ENCODE measurements at places on chromosomes 6 and 20. TPM values are rescaled to one million over a fixed set of nuclear protein-coding genes. Genes with fewer than 3 reads are reported as not detected.

The PGC gene
- not detected for total RNA-seq

The GFOD1 gene
- 19.3 TPM for total RNA-seq

The MEP1A gene
- not detected for total RNA-seq

The VTA1 gene
- total RNA-seq, result 42.3 TPM

The RIMS4 gene
- total RNA-seq, result 0.44 TPM

The SPATA25 gene
- 8.6 TPM for total RNA-seq

- no peak for DNase-seq
These were observed 174.1 kb downstream of the IBTK start for GRCh38 chr6:82073484-82073883.

GRCh38 chr6:25042536-25042935, 106.8 kb upstream of the RIPOR2 start:
- DNase-seq, result no peak

DNA sequence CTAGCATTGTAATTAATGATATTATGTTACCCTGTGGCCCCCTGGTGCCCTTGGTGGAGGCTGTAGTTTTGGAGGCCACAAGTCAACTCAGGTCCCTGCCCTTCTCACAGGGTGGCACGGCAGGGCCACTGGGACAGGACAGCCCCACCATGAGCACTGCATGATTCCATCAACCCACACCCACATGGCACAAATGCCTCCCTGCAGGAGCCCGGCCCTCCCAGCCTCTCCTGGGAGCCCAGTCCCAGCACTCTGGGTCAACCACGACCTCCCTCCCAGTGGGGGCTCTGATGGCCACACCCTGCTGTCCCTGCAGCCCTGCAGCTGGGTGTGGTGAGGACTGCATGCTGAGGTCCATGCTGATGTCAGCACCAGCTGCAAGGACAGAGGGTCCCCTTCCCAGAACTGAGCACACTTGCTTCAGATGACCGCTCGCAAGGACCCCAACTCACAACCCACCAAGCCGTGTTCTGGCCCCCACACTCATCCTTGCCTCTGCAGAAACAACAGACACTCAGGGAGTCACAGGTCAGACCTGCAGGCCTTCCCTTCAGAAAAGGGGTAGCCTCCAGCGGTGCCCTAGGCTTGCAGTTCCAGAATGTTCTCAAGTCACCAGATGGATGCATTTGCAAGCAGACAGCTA, 15.7 kb upstream of the CST7 start:
- DNase-seq, result peak; percentile 41

- no peak for DNase-seq
These were observed 2.3 kb downstream of the ZBTB2 start for GRCh38 chr6:151388997-151389617.

GRCh38 chr6:24909241-24910216, 26.2 kb downstream of the RIPOR2 start:
- DNase-seq, result no peak

- no peak for DNase-seq
These were observed 65.7 kb downstream of the PYGB start for GRCh38 chr20:25313593-25313992.

DNA sequence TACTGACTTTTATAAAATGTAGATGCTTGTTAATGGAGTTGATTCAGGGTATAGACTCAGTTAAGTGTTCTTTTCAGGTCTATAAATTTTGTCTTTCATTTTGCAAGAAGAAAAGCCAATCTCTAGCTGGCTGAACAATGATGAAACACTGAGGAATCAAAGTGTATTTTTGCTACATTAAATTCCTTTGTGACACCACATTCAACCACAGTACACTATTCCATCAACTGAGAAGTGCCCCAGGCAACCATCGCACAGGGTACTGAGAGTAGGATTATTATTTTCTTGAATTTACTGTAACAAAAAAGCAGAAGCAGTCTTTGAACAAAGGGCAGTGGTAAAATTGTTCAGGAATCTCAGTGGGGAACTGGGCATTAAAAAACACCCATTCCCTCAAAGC, 83.6 kb downstream of the PREP start:
- no peak for DNase-seq

DNA sequence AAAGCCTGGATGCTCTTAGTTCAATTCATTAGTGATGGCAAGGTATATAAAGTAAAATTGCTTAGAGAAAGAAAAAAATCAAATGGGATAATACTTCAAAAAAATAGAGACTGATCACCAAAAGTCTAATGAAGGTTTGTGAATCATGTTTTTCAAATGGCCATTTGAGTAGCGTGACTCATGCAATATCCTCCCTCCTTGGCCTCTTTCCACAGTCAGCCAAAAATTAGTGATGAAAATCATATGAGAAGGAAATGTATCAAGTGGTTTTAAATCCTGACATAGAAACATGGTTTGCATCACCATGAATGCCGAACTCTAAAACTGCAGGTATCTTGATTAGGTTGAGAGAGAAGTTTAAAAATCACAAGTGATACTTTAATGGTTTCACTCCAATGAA, 1.2 kb upstream of the COL19A1 start:
- no peak for DNase-seq

GRCh38 chr20:6828794-6829423, 61.4 kb downstream of the BMP2 start:
- peak; percentile 60 for DNase-seq

- DNase-seq, result no peak
These were observed 251.8 kb upstream of the RUNX2 start for GRCh38 chr6:45076217-45076930.

GRCh38 chr20:57282670-57283361, 16.4 kb upstream of the BMP7 start:
- no peak for DNase-seq

- DNase-seq, result no peak
These were observed 53.3 kb downstream of the RNASET2 start for GRCh38 chr6:166903027-166903426.

DNA sequence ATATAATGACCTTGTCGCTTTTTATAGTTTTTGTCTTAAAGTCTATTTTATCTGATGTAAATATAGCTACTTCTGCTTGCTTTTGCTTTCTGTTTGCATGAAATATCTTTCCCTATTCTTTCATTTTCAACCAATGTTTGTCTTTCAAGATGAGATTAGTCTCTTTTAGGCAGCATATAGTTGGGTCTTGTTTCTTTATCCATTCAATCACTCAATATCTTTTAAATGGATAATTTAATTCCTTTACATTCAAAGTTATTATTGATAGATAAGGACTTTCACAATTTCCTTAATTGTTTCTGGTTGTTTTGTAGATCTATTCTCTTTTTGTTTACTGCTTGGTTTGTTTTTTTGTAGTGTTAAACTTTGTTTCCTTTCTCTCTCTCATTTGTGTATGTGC, 43.5 kb upstream of the TPD52L1 start:
- no peak for DNase-seq

- DNase-seq, result no peak
These were observed 142.8 kb downstream of the ADGB start for GRCh38 chr6:146741609-146742008.

- DNase-seq, result no peak
These were observed 183.2 kb upstream of the TCF21 start for GRCh38 chr6:133705731-133706130.

GRCh38 chr20:62522748-62523396, 47.1 kb upstream of the GATA5 start:
- no peak for DNase-seq

DNA sequence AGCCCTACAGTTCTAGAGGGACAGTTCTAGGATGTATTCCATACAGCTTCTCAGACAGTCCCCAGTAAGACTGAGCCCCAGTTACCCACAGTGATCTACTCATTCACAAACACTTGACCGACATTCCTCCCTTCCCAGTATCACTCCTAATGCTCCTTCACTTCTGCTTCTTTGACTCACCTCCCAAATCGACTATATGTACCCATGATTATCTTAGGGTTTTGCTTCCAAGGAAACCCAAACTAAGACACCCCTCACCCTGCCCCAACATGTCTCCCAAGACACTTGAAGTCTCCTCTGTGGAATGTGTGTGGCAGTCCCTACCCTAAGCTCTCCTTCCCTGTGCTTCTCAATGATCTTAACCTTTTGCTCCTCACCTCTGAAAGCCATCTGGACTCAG, 23.6 kb upstream of the TGM6 start:
- DNase-seq, result no peak

DNA sequence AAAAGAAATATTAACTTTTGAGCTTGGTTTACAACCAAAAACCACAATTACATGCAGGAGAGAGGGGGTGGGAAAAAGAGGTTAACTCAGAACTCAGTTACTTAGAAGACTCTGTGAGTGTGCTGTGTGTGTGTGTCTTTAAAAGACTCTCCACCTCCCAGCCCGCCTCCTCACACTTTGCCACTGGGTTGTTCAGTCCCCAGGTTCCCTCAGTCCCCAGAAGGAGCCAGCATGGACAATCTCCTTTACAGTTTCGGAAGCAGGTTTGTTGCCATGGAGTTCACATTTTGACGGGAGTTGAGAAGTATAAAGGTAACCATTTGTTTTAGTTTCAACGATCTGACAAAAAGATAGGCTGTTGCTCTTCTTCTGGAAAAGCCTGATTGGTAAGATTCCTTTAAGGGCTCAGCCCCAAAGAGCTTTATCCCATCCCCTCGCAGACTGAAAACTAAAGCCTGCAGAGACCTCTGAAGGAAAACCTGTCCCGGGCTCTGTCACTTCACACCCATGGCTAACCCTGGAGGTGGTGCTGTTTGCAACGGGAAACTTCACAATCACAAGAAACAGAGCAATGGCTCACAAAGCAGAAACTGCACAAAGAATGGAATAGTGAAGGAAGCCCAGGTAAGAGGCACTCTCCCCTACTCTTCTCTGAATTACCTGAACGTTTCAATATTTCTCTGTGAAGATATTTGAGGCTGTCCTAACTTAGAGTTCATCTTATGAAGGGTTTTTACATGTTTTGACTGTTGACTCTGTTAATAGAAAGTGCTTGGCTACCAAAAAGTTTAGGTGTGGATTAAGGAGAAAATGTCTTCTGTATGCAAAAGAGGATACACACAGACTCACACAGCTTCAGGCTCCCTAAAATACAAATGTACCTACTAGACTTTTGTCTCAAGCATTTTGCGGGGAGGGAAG, at the start of gene SPTLC3:
SPTLC3 (plus strand) TSS at position 212 of the 921 bp plus-strand sequence; CDS start at position 508, 296 bp downstream.
- peak; percentile 63 for DNase-seq

All from ureter (tissue), 1 donor.